ENCODE measurements at places on chromosomes 11 and 22.

- no peak for DNase-seq
These were observed 292 bp downstream of the SCGB2A1 start for GRCh38 chr11:62208785-62209144.

- peak; percentile 42 for DNase-seq
These were observed 59.0 kb downstream of the CEP57 start for GRCh38 chr11:95849087-95849825.

DNA sequence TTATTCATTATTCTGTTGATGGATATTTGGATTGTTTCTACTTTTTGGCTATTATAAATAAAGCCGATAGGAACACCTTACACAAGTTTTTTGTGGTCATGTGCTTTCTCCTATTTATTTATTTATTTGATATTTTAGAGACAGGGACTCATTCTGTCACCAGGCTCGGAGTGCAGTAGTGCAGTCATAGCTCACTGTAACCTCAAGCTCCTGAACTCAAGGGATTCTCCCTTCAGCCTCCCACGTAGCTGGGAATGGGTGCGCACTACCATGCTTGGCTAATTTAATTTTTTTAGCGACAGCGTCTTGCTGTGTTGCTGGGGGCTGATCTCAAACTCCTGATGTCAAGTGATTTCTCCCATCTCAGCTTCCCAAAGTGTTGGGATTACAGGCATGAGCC lies 135.1 kb downstream of the UVRAG start:
- DNase-seq = no peak

DNA sequence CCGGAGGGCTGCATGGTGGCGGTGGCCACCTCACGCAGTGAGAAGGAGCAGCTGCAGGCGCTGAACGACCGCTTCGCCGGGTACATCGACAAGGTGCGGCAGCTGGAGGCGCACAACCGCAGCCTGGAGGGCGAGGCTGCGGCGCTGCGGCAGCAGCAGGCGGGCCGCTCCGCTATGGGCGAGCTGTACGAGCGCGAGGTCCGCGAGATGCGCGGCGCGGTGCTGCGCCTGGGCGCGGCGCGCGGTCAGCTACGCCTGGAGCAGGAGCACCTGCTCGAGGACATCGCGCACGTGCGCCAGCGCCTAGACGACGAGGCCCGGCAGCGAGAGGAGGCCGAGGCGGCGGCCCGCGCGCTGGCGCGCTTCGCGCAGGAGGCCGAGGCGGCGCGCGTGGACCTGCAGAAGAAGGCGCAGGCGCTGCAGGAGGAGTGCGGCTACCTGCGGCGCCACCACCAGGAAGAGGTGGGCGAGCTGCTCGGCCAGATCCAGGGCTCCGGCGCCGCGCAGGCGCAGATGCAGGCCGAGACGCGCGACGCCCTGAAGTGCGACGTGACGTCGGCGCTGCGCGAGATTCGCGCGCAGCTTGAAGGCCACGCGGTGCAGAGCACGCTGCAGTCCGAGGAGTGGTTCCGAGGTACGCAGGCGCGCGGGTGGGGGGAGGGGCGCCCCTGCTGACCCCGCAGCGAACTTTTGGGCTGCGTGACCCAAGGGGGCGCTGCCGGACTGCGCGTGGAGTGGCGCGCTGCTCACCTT lies 670 bp downstream of the NEFH start:
- DNase-seq = peak; percentile 79

DNA sequence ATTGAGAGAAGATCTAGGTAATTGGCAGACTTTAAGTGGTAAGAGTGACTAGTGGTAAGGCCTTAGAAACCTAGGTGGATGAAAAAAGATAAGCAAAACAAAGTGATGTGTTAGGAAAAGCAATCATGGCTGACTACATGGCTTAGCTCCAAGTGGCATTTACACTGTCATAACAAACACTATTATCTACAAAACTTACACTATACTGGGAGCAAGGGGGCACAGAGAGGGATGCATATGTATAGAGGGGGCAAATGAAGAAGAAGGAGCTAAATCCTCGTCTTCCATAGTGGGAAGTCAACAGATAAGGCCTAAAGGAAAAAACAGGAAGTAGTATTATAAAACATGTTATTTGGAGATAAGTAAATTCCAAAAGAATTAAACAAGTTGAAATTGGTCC lies 32.5 kb downstream of the ADORA2A start:
- no peak for DNase-seq

GRCh38 chr11:110777775-110778174 lies 65.5 kb upstream of the ARHGAP20 start:
- no peak for DNase-seq

DNA sequence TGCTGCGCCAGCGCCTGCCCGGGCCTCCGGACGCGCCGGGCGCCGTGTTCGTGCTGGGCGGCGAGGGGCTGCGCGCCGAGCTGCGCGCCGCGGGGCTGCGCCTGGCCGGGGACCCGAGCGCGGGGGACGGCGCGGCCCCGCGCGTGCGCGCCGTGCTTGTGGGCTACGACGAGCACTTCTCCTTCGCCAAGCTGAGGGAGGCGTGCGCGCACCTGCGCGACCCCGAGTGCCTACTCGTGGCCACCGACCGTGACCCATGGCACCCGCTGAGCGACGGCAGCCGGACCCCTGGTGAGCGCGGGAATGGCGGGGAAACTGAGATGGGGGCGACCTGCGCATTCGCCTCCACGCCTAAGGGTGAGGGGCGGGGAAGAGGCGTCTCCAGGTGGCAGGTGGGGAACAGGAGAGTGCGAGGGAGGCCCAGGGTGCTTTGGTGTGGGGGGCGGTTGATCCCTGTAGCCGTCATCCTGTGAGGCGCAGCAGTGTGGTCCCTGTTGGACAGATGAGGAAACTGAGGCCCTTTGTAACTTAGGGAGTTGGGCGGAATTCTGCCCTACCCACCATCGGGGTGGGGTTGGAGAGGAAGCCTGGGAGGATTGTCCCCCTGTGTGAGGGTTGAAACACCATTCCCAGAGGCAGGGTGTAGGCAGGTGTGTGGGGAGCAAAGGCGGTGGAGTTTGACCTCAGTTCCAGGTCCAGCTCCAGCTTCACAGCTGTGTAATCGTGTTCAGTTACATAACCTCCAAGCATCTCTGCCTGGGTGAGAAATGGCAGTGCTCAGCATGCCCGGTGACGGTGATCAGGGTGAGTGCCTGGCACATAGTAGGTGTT lies 758 bp downstream of the PDXP start:
- DNase-seq = no peak

DNA sequence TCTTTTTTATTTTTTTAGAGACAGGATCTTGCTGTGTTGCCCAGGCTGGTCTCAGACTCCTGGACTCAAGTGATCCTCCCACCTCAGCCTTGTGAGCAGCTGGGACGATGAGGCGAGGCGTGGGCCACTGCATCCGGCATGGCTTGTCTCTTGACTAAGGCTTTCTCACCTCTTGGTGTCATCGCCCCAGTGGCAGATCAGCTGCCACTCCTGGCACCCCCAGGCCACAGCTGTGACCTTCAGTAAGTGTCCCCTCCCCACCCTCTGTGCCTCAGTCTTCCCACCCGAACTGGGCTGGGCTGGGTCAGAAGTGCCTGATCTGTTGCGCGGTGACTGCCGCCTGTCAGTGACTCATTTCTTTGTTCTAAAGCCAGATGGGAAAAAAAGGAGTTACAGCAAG lies 3.6 kb downstream of the SYNGR1 start:
- DNase-seq = no peak

Data from left hindlimb (tissue), 1 donor.